LoVo (cell line): ENCODE measurements at places on chromosomes 5 and 9.

DNA sequence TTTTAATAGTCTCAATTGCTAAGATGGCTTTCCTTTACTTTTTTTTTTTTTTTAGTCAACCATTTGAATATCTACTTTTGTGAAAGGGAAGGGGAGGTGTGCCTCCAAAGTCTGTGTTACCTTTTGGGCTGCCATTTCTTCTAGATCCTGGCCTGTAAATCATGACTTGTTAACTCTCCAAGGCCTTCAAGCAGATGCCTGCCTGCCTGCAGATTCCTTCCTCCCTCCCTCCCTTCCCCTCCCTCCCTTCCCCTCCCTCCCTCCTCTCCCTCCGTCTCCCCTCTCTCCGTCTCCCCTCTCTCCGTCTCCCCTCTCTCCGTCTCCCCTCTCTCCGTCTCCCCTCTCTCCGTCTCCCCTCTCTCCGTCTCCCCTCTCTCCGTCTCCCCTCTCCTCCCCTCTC is 73.1 kb downstream of the COMMD10 start:
- no peak for DNase-seq

DNA sequence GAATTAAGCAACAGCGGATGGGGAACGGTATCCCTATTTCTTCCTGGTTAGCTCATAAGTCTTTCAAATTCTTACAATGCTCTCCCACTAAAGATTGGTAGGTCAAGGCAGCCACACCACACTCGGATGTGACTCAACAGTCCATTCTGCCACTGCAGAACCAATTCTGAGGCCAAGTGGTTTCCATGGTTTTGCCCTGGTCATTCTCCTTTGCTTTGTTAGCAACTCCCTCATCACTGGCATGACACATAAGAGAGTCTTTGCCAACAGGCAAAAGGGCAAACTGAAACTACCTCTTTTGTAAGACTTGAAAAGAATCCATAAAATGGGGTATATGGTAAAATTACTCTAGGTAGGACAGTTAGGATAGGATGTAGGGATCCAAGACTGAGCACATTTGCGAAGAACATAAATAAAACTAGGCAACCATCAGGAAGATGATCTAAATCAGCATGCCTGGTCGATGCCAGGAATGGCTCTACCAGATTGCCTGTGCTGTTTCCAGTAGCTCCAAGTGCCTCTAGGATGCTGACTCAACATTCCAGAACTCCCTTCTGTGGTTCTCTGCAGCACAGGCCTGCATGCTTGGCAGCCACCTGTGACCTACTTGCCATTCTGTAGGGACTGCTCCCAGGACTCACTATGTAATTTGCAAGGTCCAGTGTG is 105.4 kb downstream of the DCP2 start:
- peak; percentile 27 for DNase-seq

- no peak for DNase-seq
Measured at GRCh38 chr5:59923465-59923864, 29.9 kb upstream of the PDE4D start.

GRCh38 chr9:116416421-116416820 is 262.8 kb downstream of the PAPPA start:
- DNase-seq: no peak

GRCh38 chr5:10946050-10946449 is 185.0 kb upstream of the DAP start:
- no peak for DNase-seq

DNA sequence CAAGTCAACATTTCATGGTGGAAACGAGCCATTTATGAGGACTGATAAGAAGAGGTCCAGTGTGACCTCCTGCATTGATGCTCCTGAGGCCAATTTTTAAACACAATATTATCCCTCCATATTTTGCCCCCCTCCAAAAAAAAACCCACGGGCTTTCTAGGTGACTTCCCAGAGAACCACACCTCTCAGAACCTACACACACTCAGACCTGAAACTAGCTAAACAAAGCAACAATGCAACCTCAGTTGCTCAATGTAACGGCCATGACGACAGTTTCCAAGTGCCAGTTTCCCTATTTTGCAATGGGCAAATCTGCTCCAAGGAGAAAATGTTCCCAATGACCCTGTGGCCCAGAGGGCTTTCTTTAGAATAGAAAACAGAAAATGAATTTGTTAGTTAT is 3.5 kb downstream of the NRG2 start:
- no peak for DNase-seq

- peak; percentile 19 for DNase-seq
Measured at GRCh38 chr9:72807765-72808445, 144.9 kb downstream of the ALDH1A1 start.

- DNase-seq: peak; percentile 64
Measured at GRCh38 chr9:33287087-33287490, 3.2 kb upstream of the NFX1 start.

- DNase-seq: no peak
Measured at GRCh38 chr5:165996201-165996875, 2295.1 kb upstream of the WWC1 start.

DNA sequence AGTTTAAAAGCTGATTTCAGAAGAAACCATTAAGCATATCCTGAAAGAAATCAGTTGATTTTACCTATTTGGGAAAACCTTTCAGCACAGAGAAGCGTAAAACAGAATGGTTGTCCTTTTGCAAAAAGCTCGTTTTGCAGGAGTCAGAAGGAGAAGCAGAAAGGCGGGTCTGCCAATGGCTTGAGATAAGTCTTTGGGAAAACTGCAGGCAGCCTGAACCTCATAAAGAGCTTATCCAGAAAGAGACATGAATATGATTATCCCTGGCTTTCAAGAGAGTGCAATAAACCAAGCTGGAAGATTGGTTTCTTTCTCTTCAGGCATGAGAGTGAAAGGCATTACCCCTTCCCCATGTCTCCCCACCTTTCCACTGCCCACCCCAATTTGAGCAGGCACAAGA is 353.3 kb downstream of the ARHGEF28 start:
- DNase-seq: no peak

- DNase-seq: no peak
Measured at GRCh38 chr5:66963559-66963971, 233.0 kb downstream of the CD180 start.

GRCh38 chr5:145478651-145479050 is 356.5 kb downstream of the PRELID2 start:
- DNase-seq: no peak

DNA sequence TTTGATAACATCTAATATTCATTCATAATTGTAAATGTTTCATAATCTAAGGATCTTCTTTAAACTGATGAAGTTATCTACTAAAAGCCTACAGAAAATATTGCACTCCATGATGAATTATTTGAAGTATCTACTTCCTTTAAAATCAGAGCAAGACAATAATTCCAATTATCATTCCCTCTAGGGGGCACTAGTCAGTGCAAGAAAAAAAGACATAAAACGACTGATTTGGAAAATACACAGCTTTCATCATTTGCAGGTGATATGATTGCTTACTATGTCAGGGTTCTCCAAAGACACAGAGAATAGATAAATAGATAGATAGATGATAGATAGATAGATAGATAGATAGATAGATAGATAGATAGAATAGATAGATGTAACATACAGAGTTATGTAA is 13.5 kb upstream of the GRM6 start:
- DNase-seq: no peak

- no peak for DNase-seq
Measured at GRCh38 chr9:76557674-76558225, 98.8 kb downstream of the GCNT1 start.

GRCh38 chr5:33582417-33582816 is 141.7 kb downstream of the TARS1 start:
- DNase-seq: no peak

DNA sequence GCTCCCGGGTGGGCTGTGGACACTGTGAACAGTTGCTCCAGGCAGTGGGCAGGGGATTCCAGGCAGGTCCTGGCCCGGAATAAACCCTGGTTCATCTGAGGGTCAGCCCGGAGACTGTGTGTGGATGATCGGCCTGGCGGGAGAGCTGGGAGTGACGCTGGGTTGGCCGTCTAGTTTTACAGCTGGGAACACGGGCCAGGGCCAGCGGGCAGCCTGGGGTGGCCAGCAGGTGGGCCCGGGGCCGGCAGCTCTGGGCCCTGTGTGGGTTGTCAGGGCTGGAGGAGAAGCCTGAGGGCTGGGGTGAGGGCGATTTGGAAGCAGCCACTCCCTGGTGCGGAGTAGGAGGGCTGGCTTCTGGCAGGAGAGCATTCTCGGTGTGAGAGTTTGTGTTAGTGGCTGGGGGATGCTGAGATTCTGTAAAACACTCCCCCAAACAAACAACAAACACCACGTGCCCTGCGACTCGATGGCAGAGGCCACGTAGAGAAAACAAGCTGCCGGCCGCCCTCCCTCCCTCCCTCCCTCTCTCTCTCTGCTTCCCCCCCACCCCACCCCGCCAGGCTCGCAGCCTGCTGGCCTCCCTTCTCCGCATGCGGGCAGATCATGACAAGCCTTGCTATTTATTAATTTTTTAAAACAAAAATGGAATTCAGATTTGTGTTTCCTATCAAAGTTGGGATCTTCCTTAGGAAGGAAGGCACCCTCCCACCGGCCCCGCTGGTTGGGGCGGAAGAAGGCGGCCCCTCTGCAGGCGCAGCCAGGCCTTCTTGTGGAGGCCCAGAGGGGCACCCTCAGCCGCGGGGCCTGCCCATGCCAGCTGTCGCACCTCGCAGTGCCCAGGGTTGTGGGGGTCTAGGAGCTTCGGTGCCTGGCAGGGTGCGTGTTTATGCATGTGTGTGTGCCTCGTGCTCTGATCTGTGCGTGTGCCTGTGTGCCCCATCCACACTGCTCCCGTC is 49.5 kb downstream of the RXRA start:
- no peak for DNase-seq

GRCh38 chr5:180343831-180344695 is 9.1 kb downstream of the GFPT2 start:
- DNase-seq: no peak

DNA sequence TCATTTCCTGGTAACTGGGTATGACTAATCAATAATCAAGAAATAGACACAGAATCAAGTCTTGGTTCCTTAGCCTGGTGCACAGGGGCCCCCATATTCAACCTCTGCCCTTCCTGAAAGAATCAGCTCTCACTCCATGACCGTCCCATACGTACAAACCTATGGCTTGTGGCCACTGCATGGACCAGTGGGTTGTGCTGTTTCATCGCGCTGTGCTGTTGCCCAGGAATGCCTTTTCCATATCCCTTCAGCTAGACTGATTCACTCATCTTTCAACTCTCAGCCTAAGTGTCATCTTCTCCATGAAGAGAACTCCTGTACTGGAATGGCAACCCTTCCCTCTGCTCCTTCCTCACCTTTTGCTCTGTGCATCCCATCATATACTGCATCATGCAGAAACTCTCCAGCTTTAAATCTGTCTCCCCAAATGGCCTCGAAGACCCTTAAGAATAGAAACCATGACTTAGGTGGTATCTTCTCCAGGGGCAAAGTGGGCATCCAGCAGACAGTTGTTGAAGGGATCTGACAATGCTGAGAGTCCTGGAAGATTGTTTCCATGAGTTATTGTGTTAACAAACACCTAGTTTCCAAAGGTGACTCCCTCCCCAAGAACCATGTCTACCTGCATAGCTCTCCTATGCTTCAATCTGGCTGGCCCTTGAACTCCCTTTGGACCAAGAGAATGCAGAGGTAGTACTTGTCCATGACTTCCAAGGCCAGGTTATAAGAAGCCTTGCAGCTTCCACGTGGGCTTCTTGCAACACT is 180.8 kb downstream of the ACTL7B start:
- DNase-seq: no peak

GRCh38 chr9:131695836-131696460 is 43.9 kb downstream of the RAPGEF1 start:
- no peak for DNase-seq

- DNase-seq: no peak
Measured at GRCh38 chr5:31107091-31107518, 86.4 kb upstream of the CDH6 start.

- no peak for DNase-seq
Measured at GRCh38 chr5:154780128-154780527, 25.0 kb downstream of the LARP1 start.

DNA sequence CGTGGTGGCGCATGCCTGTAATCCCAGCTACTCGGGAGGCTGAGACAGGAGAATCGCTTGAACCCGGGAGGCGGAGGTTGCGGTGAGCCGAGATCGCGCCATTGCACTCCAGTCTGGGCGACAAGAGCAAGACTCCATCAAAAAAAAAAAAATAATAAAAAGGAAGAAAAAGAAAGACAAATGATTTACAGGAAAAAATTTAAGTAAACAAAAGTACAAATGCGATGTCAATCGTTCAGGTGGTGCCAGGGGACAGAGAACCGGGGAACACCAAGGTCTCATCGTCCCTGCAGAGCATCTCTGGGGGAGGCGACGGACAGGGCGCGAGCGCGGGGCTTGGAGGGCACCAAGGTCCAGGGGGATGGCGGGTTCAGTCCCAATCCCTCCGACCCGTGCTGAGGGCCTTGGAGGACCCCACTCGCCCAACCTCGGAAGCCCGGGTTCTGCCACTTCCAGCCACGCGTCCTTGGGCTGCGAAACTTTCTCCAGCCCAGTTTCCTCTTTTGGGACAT is 607 bp upstream of the HNRNPAB start:
- DNase-seq: no peak

DNA sequence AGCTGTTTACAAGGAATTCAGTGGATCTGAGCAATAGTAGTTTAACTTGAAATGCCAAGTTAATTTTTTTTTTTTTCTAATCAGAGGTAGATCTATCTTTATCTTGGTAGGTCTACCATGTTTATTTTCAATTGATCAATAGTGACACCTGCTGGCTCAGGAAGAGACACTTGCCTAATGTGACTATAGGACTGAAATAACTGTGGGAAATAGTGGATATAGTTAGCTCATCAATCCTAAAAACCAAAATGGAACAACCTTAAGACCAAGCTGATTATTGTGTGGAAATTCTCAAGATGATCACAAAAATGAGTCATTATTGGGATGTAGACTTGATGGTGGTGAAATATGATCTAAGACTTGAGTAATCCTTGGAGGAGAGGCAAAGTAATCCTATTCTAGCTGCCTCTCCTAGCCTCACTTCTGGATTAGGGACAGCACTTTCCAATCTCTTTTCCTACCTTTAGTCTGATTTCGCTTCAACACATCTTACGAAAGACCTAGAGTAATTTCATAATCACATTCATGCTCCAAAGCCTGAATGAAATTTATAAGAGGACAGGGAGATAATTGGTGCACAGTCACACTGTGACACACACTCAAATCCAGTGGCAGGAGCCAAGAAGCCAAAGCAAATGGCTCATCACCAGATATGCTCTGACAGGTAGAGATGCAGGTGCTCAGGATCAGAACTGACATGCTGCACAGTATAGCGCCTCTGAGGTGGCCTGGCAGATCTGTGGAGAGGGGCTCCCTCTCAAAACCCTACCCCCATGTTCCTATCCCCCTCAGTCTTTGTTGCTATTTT is 156.3 kb downstream of the HMHB1 start:
- peak; percentile 35 for DNase-seq
